ENCODE measurements at places on chromosomes 13 and 19. TPM values are rescaled to one million over a fixed set of nuclear protein-coding genes. Genes with fewer than 3 reads are reported as not detected.

The ALOX5AP gene
- 0.85 TPM for total RNA-seq

The KCNJ14 gene
- total RNA-seq = 4.5 TPM

The ZNF805 gene
- total RNA-seq = 43.1 TPM

The NLRP5 gene
- not detected for total RNA-seq

The ZNF600 gene
- total RNA-seq = 15.7 TPM

The CD22 gene
- 0.34 TPM for total RNA-seq

The CGB5 gene
- not detected for total RNA-seq

The ATP12A gene
- 2.1 TPM for total RNA-seq

The GTF2F2 gene
- 41.9 TPM for total RNA-seq

The ZNF491 gene
- 0.34 TPM for total RNA-seq

The TGFBR3L gene
- total RNA-seq = 5.8 TPM

The FGF21 gene
- total RNA-seq = 0.34 TPM

The OR7D2 gene
- total RNA-seq = not detected

The IGFL3 gene
- not detected for total RNA-seq

The LMTK3 gene
- total RNA-seq = 3.6 TPM

The BEST2 gene
- not detected for total RNA-seq

The EDDM13 gene
- 0.36 TPM for total RNA-seq

The SULT2A1 gene
- total RNA-seq = not detected

The ZNF426 gene
- total RNA-seq = 26.3 TPM

The PEAK3 gene
- total RNA-seq = not detected

The MYO1F gene
- not detected for total RNA-seq

The CAPN12 gene
- total RNA-seq = 3.1 TPM

The TINCR gene
- total RNA-seq = 14.0 TPM

The CIRBP gene
- total RNA-seq = 181 TPM

The CD70 gene
- not detected for total RNA-seq

The KLF5 gene
- total RNA-seq = 79.6 TPM

The ACTMAP gene
- total RNA-seq = 1.4 TPM

The PRR19 gene
- under 0.01 TPM for total RNA-seq

The ATP4A gene
- total RNA-seq = not detected

The FXYD1 gene
- not detected for total RNA-seq

The ZIM2 gene
- not detected for total RNA-seq

The ARHGEF18 gene
- total RNA-seq = 102 TPM

The LIM2 gene
- not detected for total RNA-seq

The NTN5 gene
- 0.14 TPM for total RNA-seq

The TMEM59L gene
- total RNA-seq = 0.14 TPM

The ATP8B3 gene
- 1.1 TPM for total RNA-seq

The SIGLEC5 gene
- total RNA-seq = not detected

The SYDE1 gene
- total RNA-seq = 1.0 TPM

The ZNF443 gene
- 1.0 TPM for total RNA-seq

The CEACAM20 gene
- not detected for total RNA-seq

The PSPN gene
- total RNA-seq = 2.4 TPM

The RASGRP4 gene
- not detected for total RNA-seq

The JSRP1 gene
- total RNA-seq = not detected

The MBD3L3 gene
- total RNA-seq = not detected

The ZNF699 gene
- total RNA-seq = 24.9 TPM

The KLC3 gene
- total RNA-seq = 96.0 TPM

The ZNF296 gene
- 1.2 TPM for total RNA-seq

The PGLYRP2 gene
- not detected for total RNA-seq

The PLPPR3 gene
- total RNA-seq = under 0.01 TPM

The ZSCAN4 gene
- total RNA-seq = 0.50 TPM

The KLK14 gene
- under 0.01 TPM for total RNA-seq

The PSG7 gene
- not detected for total RNA-seq

The COX7A1 gene
- total RNA-seq = not detected
